ENCODE measurements at places on chromosomes 2 and 18. TPM values are rescaled to one million over a fixed set of nuclear protein-coding genes. Genes with fewer than 3 reads are reported as not detected.

The SCN7A gene
- not detected for polyA plus RNA-seq

DNA sequence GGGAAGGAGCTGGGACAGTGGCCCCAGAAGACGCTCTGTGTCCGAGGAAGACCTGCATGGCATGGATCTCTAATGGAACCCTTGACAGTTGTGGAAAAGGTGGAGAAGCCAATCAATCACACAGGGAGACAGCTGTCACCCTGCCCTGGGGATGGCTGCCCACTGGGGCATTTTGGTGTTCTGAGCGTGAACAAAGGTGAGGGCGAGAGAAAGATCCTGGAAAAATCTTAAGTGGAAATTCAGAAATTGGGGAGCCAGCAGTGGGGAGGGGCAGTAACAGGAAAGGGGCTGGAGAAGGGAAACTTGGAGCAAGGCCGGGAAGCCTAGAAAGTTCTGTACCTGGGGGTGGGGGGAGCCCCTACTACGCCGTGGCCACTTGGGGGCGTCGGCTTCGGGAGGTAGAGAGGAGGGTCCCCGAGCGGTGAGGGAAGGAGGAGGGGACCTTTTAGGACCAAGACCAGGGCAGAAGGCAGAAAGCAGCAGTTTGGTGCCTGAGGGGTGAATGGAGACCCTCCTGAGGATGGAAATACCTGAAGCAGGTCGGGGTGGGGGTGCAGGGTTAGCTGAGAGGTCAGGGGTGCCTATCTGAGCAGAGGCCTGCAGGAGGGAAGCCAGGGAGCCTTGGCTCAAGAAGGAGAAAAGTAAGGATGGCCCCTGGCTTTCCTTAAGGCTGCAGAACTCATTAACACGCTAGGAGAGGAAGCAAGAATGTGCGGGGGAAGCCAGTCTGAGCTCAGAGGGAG, 30.0 kb downstream of the NGEF start:
- no peak for DNase-seq
- H3K4me3 ChIP-seq, result no peak overlapping the region
- no peaks in the 10 kb centered on the region for H3K4me1 ChIP-seq
- H3K36me3 ChIP-seq, result peaks cover 8% of the 10 kb centered on the region
- peak overlapping the region; percentile 69 for H3K27ac ChIP-seq

GRCh38 chr2:239216614-239217273, 184.1 kb downstream of the HDAC4 start:
- peaks cover 4% of the 10 kb centered on the region for H3K27me3 ChIP-seq
- peaks cover 41% of the 10 kb centered on the region for H3K4me1 ChIP-seq
- H3K27ac ChIP-seq, result no peak overlapping the region
- H3K36me3 ChIP-seq, result peaks cover 5% of the 10 kb centered on the region

The WNT6 gene
- not detected for polyA plus RNA-seq

DNA sequence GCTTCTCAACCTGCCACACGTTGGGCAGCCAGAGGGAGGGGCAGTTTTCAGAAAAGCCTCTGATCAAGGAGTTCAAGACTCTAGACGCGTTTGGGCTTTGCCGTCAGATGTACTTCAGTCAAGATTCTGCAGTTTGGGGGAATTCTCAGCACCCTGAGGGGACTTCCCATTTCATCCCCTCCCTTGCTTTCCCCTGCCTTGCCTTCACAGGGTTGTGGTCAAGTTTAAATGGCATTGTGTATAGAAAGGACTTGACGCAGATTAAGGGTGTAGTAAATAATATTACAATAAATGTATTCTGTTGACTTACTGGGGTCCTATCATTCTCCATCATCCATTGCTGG, 198.3 kb upstream of the NABP1 start:
- H3K4me1 ChIP-seq, result no peaks in the 10 kb centered on the region
- H3K36me3 ChIP-seq, result peaks cover 20% of the 10 kb centered on the region
- H3K27ac ChIP-seq, result no peak overlapping the region

GRCh38 chr2:143771939-143772338, 642.7 kb downstream of the ARHGAP15 start:
- H3K4me3 ChIP-seq, result no peak overlapping the region
- peak overlapping the region; percentile 47 for H3K27ac ChIP-seq
- no peaks in the 10 kb centered on the region for H3K27me3 ChIP-seq
- no peaks in the 10 kb centered on the region for H3K4me1 ChIP-seq
- H3K36me3 ChIP-seq, result peaks cover 16% of the 10 kb centered on the region
